ENCODE measurements at places on chromosomes 7 and 10.

GRCh38 chr7:47284691-47285635, 296.9 kb downstream of the TNS3 start:
- no peak for DNase-seq

GRCh38 chr10:130372222-130372621, 236.0 kb downstream of the GLRX3 start:
- DNase-seq, result no peak

DNA sequence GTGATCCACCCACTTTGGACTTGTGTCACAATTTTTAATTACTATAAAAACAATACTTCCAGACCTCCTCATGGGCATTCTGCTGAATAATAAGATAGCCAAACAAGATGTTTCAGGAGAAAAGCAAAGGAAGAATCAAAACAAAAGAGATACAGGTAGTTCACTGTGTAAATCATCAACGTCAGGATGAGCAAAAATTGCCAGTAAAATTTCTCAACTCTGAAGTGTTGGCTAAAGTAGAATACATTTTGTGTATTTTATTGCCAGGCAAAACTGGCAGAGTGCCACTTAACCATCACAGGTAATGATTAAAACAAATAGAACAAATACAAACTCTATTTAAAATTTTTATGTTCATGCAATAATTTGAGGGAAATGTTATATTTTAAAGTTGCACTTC, 24.8 kb downstream of the ABCB4 start:
- no peak for DNase-seq

DNA sequence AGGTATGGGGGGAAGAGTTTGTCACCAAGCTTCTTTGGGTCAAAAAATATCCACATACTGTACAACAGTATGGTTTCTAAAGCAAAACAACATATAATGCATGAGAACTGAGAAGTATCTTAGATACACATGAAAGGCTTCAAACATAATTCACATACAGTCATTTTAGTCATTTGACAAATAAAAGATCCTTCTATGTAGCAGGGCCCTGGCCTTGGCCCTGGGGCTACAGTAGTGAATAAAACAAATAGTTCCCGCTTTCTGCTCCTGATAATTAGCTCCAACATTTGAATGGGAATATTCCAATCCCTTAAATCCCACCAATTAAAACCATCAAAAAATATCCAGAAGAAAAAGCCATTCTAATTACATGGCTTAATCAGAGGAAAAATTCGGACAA, 51.3 kb downstream of the MALSU1 start:
- no peak for DNase-seq

DNA sequence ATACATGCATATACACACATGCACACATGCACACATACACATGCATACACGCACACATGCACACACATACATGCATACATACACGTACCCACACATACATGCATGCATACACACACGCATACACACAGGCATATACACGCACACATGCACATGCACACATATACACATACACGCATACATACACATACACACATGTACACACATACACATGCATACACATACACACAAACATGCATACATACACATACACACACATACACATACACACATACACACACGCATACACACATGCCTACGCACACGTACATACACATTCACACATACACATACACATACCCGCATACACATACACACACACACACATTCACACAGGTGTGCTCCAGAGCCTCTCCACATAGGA, 81.0 kb upstream of the KMT2E start:
- no peak for DNase-seq

GRCh38 chr10:36736311-36736710, 389.1 kb upstream of the ANKRD30A start:
- no peak for DNase-seq

DNA sequence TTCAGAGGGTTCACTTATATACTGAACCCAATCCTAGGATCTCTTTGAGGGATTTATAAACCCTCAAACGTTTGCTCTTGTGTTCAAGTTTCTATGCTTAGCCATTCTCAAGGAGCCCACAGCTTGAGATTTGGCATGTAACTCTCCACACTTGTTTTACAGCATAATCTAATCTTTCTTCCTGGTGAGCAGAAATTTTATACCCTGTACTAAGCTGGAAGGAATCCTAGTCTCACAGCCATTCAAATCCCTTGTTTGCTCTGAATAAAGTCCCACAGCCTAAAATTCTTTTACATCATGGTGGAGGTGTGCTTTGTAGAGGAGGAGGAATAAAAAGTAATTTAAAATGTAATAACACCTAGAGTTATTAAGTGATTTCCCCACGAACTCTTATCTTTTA, 5.3 kb upstream of the AGR2 start:
- DNase-seq, result no peak

DNA sequence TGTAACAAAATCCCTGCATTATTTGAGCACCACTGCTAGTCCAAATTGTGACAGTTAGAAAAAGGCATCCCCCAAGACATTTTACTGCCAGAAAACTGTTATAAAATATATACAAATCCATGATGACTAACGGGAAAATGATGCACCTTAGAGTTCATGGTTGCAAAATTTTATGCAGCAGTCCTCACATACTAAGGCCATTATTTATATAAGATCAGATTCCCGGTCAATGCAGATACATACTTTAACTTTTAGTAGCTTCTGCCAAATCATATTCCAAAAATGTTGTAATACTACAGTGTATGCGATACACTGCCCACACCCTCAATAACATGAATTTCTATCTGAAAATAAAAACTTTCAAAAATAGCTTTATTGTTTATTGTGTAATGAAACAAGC, 239.9 kb upstream of the ZNF32 start:
- DNase-seq, result no peak

DNA sequence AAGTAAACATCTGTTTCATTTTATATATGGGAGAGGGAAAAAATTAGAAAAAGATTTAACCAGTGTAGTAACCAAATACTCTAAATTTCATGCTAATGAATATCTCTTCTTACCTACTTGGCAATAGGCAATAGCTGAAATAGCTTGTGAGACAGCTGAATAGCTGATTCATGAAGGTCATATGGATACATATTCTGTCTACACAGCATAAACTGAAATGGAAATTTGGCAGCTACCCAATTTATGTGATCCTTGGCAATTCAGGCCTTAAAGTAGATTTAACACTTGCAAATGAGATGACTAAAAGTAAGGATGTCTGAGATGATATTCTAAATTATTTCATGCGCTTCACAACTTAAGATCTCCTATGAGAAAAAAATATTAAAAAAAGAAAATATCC, 261.2 kb upstream of the SEMA3A start:
- DNase-seq, result no peak

DNA sequence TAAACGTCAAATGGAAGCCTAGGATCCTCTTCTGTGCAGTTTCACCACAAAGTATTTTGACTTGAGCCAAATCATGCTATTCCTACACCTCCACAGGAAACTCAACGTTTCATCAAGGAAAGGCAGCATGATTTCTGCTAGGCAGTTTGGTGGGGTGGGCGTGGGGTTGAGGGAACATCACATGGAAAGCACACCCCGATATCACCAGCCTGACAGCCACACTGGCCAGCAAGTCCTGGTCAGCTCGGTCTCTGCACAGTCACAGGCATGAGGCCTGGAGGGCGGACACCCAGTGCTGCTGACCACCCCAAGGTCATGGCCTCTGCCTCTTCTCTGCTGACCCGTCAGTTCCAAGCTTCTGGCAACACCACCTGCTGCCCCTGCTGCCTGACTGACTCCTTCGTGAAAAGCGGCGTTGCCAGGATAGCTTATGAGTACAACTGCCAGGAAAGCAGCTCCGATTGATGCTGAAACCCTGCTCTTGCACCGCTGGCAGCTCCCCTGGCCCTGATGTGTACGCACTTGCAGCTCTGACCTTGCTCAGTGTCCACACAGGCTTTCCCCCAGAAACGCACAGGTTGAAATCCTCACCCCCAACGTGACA, 171.5 kb downstream of the DIP2C start:
- no peak for DNase-seq

GRCh38 chr7:1667566-1668395, 2.3 kb upstream of the ELFN1 start:
- DNase-seq, result no peak

- no peak for DNase-seq
These were observed 46.3 kb upstream of the ELFN1 start for GRCh38 chr7:1623810-1624209.

DNA sequence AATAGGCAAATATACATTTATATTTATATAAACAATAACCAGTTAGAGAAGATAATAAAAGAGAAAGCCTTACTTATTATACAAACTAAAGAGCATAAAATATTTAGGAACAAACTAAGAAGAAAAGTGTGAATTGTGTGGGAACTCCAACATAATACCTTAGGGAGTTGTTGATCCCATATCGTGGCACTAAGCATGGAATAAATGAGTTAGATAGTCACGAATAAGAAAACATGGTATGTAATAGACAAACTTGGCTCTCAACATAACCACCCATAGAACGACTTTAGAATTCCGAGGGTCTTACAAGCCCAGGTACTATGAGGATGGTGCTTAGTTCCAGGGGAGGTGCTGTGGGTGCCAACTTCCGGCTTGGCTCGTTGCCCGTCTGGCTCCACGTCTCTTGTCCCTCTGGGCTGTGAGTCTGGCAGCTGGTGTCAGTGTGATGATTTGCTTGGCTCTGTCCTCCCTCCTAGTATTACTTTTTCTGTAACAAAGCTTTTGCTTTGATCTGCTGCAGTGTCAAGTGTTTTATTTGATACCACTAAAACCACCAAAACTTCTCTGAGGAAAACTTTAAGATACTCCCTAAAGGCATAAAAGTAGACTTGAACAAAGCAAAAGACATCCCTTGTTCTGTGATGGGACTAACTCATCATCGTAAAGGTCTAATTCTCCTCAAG, 9.5 kb upstream of the RBM20 start:
- DNase-seq, result no peak

- DNase-seq, result no peak
These were observed 32.6 kb upstream of the PSMG3 start for GRCh38 chr7:1602386-1602785.

DNA sequence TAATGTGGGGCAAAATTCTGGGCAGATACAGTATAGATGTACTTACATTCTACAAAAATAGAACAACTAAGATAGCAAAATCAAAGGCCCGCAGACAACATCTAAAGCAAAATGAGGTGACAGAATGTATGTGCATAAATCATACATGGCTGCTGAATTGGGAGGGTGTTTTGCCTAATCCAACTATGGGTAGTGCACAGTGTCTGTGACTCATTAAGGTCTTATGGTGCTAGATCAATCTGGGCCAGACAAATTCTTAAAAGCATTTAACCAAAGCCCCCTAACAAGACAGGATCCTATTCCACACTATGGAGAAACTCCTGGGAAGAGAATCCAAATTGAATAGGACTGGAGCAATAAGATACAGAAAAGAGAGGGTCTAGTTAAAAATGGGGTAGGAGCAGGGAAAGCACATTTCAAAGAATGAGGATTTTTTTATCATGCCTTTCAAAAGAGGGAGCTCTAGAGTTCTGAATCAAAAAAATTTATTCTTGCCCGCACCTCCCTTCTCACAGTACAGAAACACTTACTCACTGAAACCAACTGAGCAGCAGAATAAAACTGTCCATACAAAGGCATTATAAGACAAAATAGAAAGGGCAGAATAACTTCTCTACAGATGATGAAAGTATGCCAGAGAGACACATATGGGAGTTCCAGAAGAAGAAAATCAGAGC, 181.3 kb downstream of the RNLS start:
- no peak for DNase-seq

DNA sequence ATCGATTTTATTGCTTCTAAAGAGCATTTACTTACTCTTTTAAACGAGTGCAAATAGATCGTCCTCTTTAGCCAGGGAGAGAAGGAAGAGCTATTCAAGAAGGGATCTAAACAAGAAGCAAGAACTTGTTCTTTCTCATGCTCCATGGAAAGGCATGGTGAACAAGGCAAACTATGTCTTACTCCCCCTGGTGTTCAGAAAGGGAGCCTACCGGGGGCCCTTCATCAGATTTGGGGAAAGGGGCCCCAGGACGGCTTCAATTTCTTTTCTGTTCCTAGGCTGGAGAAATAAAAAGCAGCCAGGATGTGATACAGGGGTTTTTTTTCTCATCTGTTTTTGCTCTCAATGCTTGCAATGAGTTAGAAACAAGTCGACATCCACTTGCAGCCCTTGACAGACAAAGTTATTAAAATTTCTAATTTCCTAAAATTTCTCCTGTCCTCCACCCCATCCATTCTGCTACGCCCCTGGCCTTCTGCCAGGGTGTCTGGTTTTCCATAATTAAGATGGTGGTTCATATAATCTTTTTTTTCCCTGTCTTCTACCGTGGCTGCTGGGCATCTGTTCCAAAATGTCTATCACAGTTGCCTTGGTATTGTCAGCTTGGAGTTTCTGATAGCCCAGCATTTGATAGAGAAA, 214.4 kb downstream of the CREB5 start:
- no peak for DNase-seq

DNA sequence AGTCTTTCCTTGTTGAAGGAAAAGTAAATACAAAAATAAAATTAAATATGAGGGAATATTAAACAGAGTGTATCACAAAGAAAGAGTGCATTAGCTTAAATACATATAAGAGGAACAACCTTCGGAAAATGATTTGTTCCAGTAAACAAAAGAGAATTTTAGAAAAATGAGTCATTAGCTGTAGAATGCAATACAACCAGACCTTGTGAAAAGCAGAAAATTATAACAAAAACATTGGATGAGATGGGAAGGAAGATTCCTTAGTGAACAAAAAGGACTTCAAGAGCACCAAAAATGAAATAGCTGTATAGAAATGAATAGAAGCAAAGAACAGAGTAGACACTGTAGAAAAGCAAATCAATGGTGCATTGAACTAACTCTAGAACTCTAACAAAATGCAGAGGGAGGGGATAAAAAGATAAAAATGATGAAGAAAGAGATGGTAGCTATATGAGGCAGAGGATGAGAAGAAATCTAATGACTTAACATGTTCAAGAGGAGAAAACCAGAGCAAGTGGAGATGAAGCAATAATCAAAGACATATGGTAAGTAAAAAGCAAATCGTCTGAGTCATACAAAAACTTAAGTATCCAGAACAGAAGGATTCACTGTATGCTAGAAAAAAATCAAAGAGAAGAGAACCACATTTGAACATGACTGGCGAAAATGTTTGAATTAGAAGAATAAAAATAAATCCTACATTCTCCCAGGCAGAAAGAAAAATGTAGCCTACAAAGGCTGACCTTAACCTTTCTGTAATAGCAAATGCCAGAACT, 190.5 kb downstream of the TMEM26 start:
- no peak for DNase-seq
